ENCODE measurements at places on chromosomes 4 and X. TPM values are rescaled to one million over a fixed set of nuclear protein-coding genes. Genes with fewer than 3 reads are reported as not detected.

REPS2 gene
- total RNA-seq, result 24.3 TPM

GRCh38 chr4:55399581-55399980 lies 3.8 kb downstream of the TMEM165 start:
- no peak for DNase-seq

GRCh38 chrX:12245650-12246645 lies 107.7 kb downstream of the FRMPD4 start:
- DNase-seq, result no peak

- no peak for DNase-seq
Observed at GRCh38 chr4:128333309-128334018, 45.9 kb upstream of the PGRMC2 start.

GRCh38 chr4:77927991-77928925 lies 65.6 kb downstream of the MRPL1 start:
- no peak for DNase-seq

- DNase-seq, result no peak
Observed at GRCh38 chrX:53511322-53511721, 77.2 kb upstream of the HSD17B10 start.

Measured in ureter (tissue), 1 donor.